ENCODE measurements at places on chromosomes 4 and X.

- DNase-seq: no peak
Observed at GRCh38 chrX:70032792-70033191, 16.9 kb downstream of the AWAT2 start.

DNA sequence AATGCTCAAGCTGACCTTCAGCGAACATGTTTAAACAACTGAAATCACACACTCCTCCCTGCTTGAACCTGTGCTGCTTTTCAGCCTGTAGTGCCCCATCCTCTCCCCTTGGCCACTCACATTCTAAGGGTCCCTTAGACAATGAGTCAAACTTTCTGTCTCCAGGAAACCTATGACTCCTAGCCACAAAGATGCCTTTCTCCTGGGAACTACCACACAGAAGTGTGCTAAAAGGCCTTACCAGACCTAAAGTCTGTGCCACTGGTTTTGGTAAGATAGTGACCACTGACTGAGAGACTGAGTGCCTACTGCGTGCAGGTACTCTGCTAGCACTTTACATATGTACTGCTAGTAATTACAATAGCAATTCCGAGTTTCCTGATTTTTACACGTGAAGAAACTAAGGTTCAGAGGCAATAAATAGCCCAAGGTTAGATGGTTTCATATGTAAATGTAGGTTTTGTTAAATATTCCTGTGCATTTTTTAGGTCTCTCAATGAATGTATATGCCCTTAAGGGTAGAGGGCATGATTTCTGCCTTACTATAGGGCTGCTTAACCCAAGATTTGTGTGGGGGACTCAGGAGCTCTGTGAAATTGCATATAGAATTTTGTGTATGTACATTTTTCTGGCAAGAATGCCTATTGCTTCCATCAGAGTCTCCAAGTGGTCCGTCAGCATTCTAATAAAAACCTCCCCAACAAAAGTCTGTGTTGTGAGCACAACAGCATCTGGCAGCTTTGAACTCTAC is 71.1 kb downstream of the NSG1 start:
- no peak for DNase-seq

DNA sequence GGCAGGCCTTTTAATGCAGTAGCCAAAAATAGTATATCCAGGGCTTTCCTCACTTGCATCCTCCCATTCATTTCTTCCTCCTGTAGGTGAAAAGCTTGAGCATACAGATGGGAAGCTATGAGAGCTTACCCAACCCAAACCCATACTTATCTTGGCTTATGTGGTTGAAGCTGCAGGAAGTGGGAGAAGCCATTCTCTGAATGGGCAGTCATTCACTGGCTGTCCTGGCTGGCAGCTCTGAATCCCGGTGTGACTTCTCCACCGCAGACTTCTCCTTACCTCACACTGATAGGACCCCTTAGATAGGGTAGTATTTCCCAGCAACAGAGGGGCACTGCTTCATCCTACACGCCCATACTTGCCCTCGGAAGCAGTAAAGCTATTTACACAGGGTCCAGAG is 125.4 kb downstream of the AMMECR1 start:
- DNase-seq: no peak

DNA sequence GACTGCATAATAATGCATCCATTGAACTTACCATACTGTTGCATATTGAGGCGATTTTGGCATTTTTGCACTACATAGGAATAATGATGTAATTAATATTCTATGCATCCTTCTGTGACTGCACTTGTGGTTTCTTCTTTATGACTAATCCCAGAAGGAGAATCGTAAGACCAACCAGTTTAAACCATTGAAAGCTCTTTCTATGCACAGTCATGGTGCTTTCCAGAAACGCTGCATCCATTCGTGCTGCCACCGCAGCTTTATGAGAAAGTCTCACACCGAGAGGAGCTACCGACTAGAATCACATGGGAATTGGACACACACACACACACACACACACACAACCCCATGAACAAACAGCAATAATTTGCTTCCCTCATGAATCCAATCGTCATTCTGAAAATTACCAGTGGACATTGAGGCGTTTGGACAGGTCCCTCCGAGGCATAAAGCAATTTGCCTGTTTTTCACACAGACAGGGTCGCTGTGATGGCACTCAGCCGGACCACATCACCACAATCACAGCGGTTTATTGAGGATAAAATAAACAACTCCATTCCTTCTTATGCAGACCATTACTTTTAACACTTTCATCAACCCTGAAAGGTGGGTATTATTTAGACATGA is 64.2 kb downstream of the PACRGL start:
- no peak for DNase-seq

GRCh38 chr4:186723292-186724057 is at the start of gene FAT1:
TSS of gene FAT1 (minus strand) at chr4:186723856. CDS start at chr4:186709827, 14,029 bp downstream.
- DNase-seq: peak; percentile 68

- DNase-seq: peak; percentile 44
Observed at GRCh38 chrX:130108647-130109428, 1.5 kb downstream of the ELF4 start.

GRCh38 chr4:186839122-186840037 is 115.7 kb upstream of the FAT1 start:
- peak; percentile 41 for DNase-seq

- DNase-seq: no peak
Observed at GRCh38 chr4:57051524-57051923, 58.7 kb downstream of the IGFBP7 start.

DNA sequence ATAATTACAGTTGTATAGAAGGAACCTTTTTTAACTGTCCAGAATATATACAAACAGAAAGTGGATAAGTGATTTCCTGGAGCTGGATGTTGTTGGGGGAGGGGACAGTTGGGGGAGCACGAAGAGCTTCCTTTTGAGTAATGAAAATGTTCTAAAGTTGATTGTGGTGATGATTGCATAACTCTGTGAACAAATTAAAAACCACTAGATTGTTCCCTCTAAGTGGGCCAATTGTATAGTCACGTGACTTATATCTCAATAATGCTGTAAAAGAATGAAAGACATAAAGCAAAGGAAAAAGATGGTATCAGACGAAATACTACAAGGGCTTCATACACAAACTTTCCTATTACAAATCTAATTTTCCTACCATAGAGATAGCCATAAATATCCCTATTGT is 2.7 kb downstream of the CT55 start:
- DNase-seq: no peak

DNA sequence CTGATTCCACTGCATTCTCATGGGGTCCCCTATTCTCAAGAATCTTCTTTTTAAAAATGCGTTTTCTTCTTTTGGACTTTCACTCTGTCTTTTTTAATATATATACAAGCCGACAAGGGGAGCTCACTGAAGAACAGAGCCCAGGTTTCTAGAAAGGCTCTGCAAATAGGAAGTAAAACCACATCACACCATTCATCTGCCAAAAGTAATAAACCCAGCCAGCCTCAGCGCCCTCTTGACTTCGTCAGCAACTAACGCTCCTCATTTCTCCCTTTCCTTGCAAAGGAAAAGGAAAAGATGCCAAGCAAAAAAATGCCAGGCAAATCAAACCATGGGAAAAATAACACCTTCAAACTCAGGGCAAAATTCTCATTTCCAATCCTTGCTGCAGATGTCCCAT is 136.4 kb downstream of the HHIP start:
- no peak for DNase-seq

GRCh38 chrX:72644946-72645345 is 69.2 kb downstream of the PHKA1 start:
- DNase-seq: no peak

GRCh38 chr4:184066584-184067300 is 150.9 kb downstream of the ENPP6 start:
- no peak for DNase-seq

GRCh38 chr4:8069102-8069752 is 89.4 kb downstream of the ABLIM2 start:
- DNase-seq: no peak

DNA sequence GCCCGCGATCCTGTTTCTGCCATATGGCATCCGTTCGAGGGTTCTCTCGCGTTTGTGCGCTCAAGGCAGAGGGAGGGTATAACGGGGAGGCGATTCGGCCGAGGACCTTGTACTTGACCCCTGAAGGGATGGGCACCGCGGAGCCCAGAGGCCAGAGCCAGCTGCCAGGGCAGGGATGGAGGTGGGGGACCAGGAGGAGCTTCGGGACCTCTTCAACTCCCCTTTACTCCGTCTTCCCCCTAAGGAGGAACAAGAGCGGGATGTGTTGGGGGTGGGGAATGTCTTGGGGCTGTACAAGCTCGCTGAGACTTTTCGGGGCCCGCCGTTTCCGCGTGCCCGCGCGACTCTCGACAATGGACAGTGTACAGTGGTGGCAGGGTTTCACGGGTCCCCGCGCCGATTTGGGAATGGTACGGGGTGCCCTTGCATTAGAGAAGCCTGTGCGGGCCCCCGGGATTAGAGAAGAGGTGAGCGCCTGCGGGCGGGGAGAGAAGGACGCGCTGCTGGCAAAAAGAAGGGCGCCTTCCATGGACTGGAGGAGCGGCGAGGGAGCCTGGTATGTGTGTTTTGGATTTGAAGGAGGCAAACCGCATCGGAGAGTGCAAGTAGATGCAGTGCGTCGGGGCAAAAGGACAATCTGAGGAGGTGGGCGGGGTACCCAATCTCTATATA is 760 bp downstream of the UGT8 start:
- DNase-seq: peak; percentile 27

DNA sequence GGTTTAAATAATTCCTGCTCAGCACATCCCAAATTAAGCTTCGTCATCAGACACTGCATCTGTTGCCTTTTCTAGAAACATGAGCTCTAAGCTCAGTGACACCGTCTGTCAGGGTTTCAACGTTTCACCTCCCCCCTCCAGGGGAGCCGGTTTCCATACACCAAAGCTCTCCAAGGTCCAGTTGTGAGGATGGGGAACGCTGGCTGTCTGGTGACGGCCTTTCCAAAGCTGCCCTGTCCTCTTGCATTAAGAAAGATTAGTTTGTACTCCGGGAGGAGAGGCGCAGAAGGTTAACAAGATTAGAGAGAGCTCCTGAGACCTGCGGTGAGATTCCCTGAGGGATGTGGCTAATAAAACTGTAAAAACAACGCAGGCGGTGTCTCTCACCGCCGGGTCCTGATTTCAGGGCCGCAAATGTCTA is 43.2 kb downstream of the ASMT start:
- DNase-seq: no peak

DNA sequence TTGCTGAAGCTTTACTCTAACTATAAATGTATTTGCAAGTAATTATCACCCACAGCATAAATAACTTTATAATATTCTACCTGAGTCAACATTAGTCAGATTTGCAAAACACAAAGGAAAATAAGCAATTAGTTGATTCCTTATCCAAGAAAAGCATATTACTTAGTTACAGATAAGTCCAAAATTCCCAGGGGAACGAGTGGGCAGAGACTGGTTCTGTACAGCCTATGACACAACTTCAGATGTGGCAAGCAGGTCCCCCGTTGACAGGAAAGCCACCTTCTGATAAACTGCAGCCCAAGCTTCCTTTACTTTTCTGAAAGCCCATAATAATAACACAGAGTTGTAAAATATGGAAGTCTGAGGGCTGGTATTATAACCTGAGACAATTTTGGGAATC is 62.4 kb upstream of the NDP start:
- no peak for DNase-seq

Measured in RWPE1 (cell line).